Right lobe of liver (tissue), 6 donors: ENCODE measurements at places on chromosomes 5 and 9. TPM values are rescaled to one million over a fixed set of nuclear protein-coding genes. Genes with fewer than 3 reads are reported as not detected.

The LCP2 gene
- total RNA-seq, result 13.8 TPM

The C5orf58 gene
- total RNA-seq, result not detected

- H3K27me3 ChIP-seq, result no peaks in the 10 kb centered on the region
- no peak for DNase-seq
- H3K27ac ChIP-seq, result no peak overlapping the region
- H3K4me3 ChIP-seq, result no peak overlapping the region
- H3K4me1 ChIP-seq, result no peaks in the 10 kb centered on the region
- no peaks in the 10 kb centered on the region for H3K36me3 ChIP-seq
Observed at GRCh38 chr5:172745838-172746237, 25.2 kb downstream of the DUSP1 start.

DNA sequence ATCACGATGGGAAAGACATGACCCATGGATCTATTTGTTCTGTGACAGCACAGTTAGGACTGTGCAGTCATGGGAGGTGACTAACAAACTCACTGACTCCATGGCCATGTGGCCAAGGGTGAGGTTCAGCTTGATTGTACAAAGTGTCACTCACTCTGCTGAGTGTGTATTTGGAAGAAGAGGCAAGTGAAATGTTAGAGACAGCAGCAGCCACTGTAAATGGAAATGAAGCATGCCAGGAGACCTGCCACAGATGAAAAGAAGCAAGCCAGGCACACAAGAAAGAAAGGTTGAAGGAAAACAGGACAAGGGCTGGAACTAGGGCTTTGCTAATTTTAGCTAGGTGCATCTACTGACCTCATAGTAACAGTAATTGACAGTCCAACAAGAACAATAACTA, 42.7 kb upstream of the PALM2AKAP2 start:
- H3K27me3 ChIP-seq, result no peaks in the 10 kb centered on the region
- H3K36me3 ChIP-seq, result no peaks in the 10 kb centered on the region
- no peak for DNase-seq
- no peaks in the 10 kb centered on the region for H3K4me1 ChIP-seq

GRCh38 chr5:9494301-9494700, 51.6 kb downstream of the SEMA5A start:
- DNase-seq, result no peak
- H3K27me3 ChIP-seq, result no peaks in the 10 kb centered on the region
- H3K4me3 ChIP-seq, result no peak overlapping the region
- H3K36me3 ChIP-seq, result no peaks in the 10 kb centered on the region

GRCh38 chr9:112149211-112149610, 25.9 kb downstream of the SUSD1 start:
- no peak for DNase-seq
- H3K27me3 ChIP-seq, result no peaks in the 10 kb centered on the region
- H3K36me3 ChIP-seq, result no peaks in the 10 kb centered on the region
- H3K4me3 ChIP-seq, result no peak overlapping the region

The FBP2 gene
- total RNA-seq, result not detected

DNA sequence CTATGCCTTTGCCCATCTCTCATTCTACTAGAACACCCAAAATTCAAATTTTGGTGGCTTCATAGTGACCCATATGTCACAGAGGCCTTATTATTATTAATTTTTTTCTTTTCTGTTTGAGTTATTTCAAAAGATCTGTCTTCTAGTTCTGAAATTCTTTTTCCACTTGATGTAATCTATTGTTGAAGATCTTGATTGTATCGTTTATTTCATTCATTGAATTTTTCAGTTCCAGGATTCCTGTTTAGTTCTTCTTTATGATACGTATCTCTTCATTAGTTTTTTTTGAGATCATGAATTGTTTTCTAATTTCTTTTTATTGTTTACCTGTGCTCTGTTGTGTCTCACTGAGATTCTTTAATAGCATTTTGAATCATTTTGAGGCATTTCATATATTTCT, 24.6 kb upstream of the APBA1 start:
- no peaks in the 10 kb centered on the region for H3K4me1 ChIP-seq
- no peak for DNase-seq
- H3K27me3 ChIP-seq, result no peaks in the 10 kb centered on the region

GRCh38 chr5:2515180-2515764, 236.2 kb downstream of the IRX2 start:
- no peak overlapping the region for H3K27ac ChIP-seq
- no peaks in the 10 kb centered on the region for H3K27me3 ChIP-seq
- H3K36me3 ChIP-seq, result no peaks in the 10 kb centered on the region
- no peaks in the 10 kb centered on the region for H3K4me1 ChIP-seq

The GGTA1 gene
- 2.7 TPM for total RNA-seq

DNA sequence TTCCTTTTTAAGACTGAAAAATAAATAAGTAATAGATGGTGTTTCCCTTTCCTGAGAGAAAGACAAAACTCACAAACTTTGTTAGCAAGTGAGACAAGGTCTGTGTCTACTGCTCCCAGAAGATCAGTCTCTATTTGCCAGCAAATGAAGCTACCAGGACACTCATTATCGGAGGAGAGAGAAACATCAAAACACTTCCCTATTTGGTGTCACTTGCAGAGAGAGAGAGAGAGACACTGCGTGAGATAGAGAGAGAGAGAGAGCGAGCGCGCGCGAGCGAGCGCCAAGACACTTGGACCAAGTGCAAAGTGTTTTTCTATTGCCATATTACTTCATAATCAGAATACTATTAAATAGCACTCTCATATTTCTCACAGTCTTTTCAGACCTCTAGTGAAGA, 142.7 kb downstream of the KCNN2 start:
- no peak overlapping the region for H3K27ac ChIP-seq
- no peaks in the 10 kb centered on the region for H3K27me3 ChIP-seq

The SLC45A2 gene
- 0.46 TPM for total RNA-seq

The RNF183 gene
- total RNA-seq, result not detected

DNA sequence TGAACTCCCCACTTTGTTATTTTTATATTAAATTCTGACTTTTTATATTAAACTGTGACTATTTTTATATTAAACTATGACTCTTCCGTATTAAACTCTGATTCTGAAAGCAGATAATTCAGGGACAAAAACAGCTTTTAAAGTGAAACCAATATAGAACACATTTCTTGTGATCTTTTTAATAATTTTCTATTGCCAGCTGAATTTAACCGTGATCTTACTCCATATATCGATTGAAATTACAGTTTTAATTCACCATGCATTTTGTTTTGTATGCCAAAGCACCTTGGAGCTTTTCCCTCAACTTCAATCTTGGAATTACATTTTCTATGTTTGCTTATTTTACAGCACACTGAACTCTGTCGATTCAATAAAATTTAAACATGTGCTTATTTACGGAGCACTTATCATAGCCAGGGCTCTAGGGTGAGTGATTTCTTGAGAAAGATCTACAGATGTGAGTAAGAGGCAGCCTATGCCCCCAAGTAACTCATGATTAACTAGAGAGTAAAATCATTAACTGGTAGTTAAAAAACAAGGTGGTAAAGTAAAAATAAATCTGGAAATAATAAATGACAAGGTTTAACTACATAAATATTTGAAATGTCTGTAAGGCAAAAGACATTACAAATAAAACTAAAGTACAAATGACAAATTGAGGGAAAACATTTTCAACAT, 72.9 kb upstream of the ALDH1B1 start:
- H3K4me1 ChIP-seq, result no peaks in the 10 kb centered on the region
- no peaks in the 10 kb centered on the region for H3K27me3 ChIP-seq
- no peak for DNase-seq
- H3K27ac ChIP-seq, result no peak overlapping the region
- H3K4me3 ChIP-seq, result no peak overlapping the region
- no peaks in the 10 kb centered on the region for H3K36me3 ChIP-seq

- DNase-seq, result no peak
- H3K27ac ChIP-seq, result no peak overlapping the region
- H3K4me1 ChIP-seq, result no peaks in the 10 kb centered on the region
- no peak overlapping the region for H3K4me3 ChIP-seq
- no peaks in the 10 kb centered on the region for H3K27me3 ChIP-seq
Observed at GRCh38 chr5:150065346-150065745, 21.0 kb downstream of the CSF1R start.

DNA sequence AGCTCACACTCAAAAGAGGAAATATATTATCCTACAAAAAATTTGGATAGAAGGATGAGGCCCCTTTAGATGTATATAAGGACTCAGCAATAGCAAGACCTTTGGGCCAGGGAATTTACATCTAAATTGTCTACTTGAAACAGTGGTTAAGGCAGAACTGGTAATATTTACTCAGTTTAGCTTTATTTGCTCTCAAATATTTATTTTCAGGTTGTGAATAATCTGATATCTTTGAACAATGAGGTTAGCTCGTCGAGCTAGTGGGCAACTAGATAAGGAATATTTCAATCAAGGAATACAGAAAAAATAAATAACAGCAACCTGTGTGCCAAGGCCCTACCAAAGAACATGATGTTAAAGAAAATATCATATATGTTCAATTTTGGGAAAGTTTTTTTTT, 966.3 kb downstream of the DTWD2 start:
- H3K27me3 ChIP-seq, result no peaks in the 10 kb centered on the region
- H3K27ac ChIP-seq, result no peak overlapping the region
- H3K36me3 ChIP-seq, result no peaks in the 10 kb centered on the region
- no peak overlapping the region for H3K4me3 ChIP-seq

The GBGT1 gene
- total RNA-seq, result 1.6 TPM

The IL3 gene
- not detected for total RNA-seq

GRCh38 chr9:5820425-5820824, 12.5 kb downstream of the ERMP1 start:
- DNase-seq, result no peak
- H3K27ac ChIP-seq, result no peak overlapping the region
- H3K4me3 ChIP-seq, result no peak overlapping the region
- H3K36me3 ChIP-seq, result no peaks in the 10 kb centered on the region
- no peaks in the 10 kb centered on the region for H3K4me1 ChIP-seq
- H3K27me3 ChIP-seq, result no peaks in the 10 kb centered on the region

DNA sequence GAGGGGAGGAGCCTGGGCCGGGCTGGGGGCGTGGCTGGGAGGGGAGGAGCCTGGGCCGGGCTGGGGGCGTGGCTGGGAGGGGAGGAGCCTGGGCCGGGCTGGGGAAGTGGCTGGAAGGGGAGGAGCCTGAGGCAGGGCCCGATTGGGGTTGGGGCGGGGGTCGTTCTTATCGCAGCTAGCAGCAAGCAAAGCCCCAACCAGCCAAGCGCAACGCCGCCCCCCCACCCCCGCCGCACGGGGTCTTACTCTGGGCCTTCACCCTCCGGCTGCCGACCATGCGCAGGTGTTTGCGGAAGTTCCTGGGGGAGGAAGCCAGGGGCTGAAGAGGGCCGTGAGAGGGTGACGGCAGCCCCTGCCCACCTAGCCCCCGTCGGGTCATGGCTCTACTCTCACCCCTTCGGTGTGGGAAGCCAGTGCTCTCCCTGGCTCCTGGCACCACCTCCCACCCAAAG, 5.0 kb downstream of the NSMF start:
- H3K27ac ChIP-seq, result peak overlapping the region; percentile 84
- peak; percentile 80 for DNase-seq
- peaks cover 4% of the 10 kb centered on the region for H3K36me3 ChIP-seq
- H3K27me3 ChIP-seq, result no peaks in the 10 kb centered on the region
- H3K4me3 ChIP-seq, result peak overlapping the region; percentile 50

DNA sequence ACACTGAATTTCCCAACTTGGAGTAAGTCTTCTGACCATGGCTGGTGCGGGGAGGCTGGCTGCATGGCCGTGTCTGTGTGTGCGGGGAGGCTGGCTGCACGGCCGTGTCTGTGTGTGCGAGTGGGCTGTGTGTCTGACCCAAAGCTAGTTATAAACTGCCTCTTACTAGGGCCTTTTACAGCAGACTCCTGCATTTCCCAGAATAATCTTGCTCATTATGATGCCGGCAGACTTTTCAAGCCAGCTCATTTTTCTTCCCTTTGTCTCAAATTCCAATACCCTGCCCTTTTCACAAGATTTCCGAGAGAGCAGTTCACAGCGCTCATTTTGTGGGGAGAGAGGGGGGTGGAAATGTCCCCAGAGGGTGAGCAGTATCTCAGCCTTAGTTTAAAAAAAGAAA, 470.7 kb upstream of the BRINP1 start:
- no peak overlapping the region for H3K4me3 ChIP-seq
- no peak for DNase-seq
- no peaks in the 10 kb centered on the region for H3K27me3 ChIP-seq
- no peaks in the 10 kb centered on the region for H3K36me3 ChIP-seq
- H3K4me1 ChIP-seq, result no peaks in the 10 kb centered on the region
- H3K27ac ChIP-seq, result no peak overlapping the region

The HCN1 gene
- total RNA-seq, result not detected

GRCh38 chr9:35813434-35814105, 1.3 kb downstream of the HINT2 start:
- no peaks in the 10 kb centered on the region for H3K27me3 ChIP-seq
- no peak for DNase-seq
- peaks cover 26% of the 10 kb centered on the region for H3K4me1 ChIP-seq
- peak overlapping the region; percentile 74 for H3K4me3 ChIP-seq

The PHF24 gene
- total RNA-seq, result not detected

GRCh38 chr5:1651971-1652872, 128.5 kb upstream of the LPCAT1 start:
- H3K27ac ChIP-seq, result no peak overlapping the region
- no peaks in the 10 kb centered on the region for H3K27me3 ChIP-seq
- H3K4me1 ChIP-seq, result no peaks in the 10 kb centered on the region
- no peaks in the 10 kb centered on the region for H3K36me3 ChIP-seq
- no peak for DNase-seq

- H3K4me1 ChIP-seq, result no peaks in the 10 kb centered on the region
- H3K36me3 ChIP-seq, result no peaks in the 10 kb centered on the region
- H3K4me3 ChIP-seq, result no peak overlapping the region
Observed at GRCh38 chr9:101514071-101514470, 19.6 kb upstream of the RNF20 start.

The SPTAN1 gene
- 74.6 TPM for total RNA-seq

GRCh38 chr5:107012371-107012770, 658.4 kb downstream of the EFNA5 start:
- no peaks in the 10 kb centered on the region for H3K27me3 ChIP-seq
- no peaks in the 10 kb centered on the region for H3K36me3 ChIP-seq
- H3K4me1 ChIP-seq, result no peaks in the 10 kb centered on the region
- no peak overlapping the region for H3K4me3 ChIP-seq

GRCh38 chr9:124054582-124055227, 43.1 kb downstream of the LHX2 start:
- no peak for DNase-seq
- no peak overlapping the region for H3K4me3 ChIP-seq
- no peaks in the 10 kb centered on the region for H3K27me3 ChIP-seq
- H3K36me3 ChIP-seq, result no peaks in the 10 kb centered on the region

GRCh38 chr5:68407311-68408239, 192.0 kb downstream of the PIK3R1 start:
- no peak for DNase-seq
- H3K36me3 ChIP-seq, result no peaks in the 10 kb centered on the region
- no peak overlapping the region for H3K27ac ChIP-seq
- H3K27me3 ChIP-seq, result no peaks in the 10 kb centered on the region
